Putamen (tissue), 1 donor: ENCODE measurements at places on chromosomes 3 and 15.
A peak's percentile ranks its signal among the peaks of the same experiment; 100 is the strongest.

DNA sequence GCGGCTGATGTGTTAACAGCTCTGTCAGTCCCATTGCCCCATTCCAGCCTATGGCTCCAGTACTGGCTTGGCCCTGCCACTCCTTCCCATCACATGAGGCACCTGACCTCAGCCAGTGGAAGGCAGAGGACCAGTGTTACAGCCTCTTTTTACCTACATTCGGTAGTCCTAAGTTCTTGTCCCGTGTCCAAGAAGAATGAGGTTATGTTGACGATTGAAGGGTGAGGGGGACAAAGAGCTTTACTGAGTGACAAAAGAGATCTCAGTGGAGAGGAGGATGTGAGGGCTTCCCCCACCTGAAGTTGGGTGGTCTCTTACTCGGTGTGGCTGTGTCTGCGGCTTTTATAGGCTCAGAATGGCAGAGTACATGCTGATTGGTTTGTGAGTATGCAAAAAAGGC is 7.3 kb upstream of the MPI start:
- DNase-seq = no peak

DNA sequence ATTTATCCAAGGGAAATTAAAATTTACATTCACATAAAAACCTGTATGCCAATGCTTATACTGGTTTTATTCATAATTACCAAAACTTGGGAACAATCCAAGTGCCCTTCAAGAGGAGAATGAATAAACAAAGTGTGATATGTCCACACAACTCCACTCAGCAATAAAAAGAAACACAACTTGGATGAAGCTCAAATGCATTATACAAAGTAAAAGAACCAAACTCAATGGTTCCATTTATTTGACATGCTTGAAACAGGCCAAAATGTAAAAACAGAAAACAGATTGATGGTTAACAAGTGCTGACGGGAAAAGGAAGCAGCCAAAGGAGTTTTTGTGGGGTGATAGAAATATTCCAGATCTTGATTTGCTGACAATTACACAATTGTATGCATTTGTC is 23.5 kb downstream of the OCA2 start:
- DNase-seq = no peak

GRCh38 chr15:40870716-40871115 is 3.3 kb downstream of the RHOV start:
- no peak for DNase-seq

- DNase-seq = peak; percentile 25
These were observed 407.4 kb downstream of the RSL24D1 start for GRCh38 chr15:54789376-54789775.

DNA sequence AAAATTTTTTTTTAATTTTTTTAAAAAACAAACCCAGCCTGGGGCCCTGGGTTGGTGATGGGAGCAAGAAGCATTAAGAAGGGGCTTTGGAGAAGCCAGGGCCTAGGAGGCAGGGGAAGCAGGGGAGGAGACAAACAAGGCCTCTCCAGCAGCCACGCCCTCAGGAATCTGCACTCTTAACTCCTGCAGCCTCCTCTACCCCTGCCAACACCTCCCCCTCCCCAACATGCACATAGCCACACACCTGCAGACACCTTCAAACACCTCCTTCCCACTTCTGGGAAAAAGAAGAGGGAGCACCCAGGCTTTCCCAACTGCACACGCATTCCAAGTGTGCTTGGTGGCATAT is 2.7 kb upstream of the DCAF1 start:
- DNase-seq = no peak

DNA sequence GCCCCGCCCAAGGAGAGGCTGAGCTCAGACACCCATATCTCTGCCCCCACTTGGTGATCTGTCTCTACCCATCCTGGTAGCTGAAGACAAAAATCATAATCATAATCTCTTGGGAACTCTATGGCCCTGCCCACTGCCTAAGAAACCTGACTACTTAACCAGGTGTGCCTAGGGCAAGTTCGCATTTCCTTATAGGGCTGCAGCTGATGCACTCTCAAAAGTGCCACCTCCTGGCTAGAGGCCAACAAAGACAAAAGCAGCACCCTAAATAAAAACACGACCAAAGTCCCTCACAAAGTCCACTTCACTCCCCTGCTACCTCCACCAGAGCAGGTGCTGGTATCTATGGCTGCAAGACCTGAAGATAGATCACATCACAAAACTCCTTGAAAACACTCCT is 250.4 kb upstream of the SLITRK3 start:
- no peak for DNase-seq

DNA sequence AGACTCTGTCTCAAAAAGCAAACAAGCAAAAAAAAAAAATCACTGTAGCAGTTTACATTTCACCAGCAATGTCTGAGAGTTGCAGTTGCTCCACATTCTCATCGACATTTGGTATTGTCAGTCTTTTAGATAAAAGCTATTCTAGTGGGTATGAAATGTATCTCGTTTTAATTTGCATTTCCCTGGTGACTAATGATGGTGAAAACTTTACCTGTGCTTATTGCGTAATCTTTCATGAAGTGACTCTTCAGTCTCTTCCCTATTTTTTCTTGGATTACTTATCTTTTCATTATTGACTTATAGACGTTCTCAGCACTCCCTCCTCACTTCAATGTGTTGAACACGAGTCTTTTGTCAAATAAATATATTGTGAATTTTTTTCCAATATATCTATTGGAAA is 37.2 kb upstream of the CLSTN2 start:
- no peak for DNase-seq

DNA sequence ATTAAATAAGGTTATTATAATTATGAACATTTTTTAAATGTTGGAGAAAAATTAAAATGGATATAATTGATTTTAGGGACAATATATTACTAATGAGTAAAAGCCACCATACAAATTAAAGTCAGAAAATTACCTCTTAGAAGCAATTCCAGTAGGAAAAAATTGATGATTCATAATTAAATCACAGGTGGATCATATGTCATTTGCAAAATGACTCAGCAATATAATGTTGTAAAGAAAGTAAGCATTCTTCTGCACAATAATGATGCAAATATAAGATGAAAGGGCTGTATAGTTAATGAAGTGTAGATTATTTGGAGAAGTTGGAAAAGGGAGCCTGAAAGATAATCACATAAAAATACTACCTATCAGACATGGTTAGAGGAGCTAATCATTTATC is 25.8 kb downstream of the ZPLD1 start:
- no peak for DNase-seq

DNA sequence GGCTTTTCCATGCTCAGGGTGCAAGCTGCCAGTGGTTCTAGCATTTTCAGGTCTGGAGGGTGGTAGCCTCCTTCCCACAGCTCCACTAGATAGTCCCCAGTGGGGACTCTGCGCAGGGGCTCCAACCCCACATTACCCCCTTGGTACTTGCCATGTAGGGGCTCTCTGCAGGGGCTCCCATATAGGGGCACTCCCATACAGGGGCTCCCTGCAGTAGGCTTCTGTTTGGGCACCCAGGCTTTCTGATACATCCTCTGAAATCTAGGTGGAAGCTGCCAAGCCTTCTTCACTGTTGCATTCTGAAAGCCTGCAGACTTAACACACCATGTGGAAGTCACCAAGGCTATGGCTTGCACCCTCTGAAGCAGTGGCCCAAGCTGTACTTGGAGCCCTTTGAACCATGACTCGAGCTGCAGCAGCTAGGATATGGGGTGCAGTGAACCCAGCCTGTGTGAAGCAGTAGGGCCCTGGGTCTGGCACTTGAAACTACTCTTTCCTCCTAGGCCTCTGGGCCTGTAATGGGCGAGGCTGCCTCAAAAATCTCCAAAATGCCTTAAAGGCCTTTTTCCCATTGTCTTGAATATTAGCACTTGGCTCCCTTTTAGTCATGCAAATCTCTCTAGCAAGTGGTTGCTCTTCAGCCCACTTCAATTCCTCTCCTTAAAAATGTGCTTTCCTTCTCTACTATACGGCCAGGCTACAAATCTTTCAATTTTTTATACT is 96.4 kb downstream of the TPRA1 start:
- DNase-seq = no peak

DNA sequence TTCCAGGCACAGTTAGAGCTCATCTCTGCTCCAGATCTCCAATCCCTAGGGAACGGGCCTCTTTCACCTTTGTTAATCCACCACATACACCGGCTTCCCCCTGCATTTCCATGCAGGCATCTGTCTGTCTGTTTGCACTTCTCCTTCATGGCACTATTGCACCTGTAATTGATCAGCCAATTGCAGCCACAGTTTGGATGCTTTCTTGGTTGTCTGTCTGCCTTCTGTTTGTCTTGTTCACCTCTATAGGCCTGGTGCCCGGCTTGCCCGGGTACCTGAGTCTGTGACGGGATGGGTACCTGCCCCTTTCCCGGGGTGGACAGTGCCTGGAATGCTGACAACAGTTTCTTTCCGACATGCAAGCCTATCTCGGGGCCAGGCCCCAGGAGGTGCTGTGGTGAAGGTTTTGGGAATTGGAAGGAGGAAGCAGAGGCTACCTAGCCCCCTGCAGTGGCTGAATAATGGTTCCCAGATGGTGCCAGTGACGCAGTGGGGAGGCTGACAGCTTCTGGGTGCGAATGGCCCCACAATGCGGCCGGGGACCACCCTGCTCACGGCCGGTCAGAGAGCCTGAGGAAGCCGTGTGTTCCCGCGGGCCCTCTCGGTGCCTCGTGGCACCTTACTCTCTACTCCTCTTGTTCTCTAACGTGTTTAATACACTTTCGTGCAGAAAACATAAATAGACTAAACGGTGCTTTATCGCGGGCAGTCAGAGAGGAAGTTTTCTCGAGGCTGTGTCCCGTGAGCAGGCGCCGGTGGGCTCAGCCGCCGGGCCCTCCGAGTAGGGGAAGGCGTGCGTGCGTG is 31.3 kb upstream of the RAB6B start:
- DNase-seq = no peak

- no peak for DNase-seq
These were observed 287.2 kb downstream of the CGGBP1 start for GRCh38 chr3:87771337-87772192.

- DNase-seq = no peak
These were observed 4.7 kb upstream of the OCA2 start for GRCh38 chr15:28103831-28104230.

- DNase-seq = no peak
These were observed 11.9 kb upstream of the SRP14 start for GRCh38 chr15:40050788-40051470.

DNA sequence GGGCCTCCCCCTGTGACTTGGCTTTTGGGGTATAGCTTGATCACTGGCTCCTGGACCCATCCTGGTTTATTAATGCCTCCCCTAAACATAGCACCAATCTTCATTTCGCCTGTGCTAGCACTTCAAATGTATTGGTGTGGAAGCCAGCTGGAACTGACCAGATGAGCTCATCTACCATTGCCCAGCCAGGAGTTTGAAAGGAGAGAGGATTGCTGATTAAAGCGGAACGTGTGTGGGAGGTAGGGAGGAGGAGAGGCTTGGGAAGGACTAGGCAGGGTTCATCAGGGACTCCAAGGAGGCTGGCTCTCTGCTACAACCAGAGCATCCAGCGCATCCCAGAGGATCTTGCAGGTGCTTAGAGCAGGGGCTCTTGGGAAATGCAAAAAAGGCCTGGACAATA is 34.4 kb upstream of the TLE3 start:
- DNase-seq = no peak

- no peak for DNase-seq
These were observed 329.0 kb downstream of the IGSF11 start for GRCh38 chr3:118705487-118706219.

DNA sequence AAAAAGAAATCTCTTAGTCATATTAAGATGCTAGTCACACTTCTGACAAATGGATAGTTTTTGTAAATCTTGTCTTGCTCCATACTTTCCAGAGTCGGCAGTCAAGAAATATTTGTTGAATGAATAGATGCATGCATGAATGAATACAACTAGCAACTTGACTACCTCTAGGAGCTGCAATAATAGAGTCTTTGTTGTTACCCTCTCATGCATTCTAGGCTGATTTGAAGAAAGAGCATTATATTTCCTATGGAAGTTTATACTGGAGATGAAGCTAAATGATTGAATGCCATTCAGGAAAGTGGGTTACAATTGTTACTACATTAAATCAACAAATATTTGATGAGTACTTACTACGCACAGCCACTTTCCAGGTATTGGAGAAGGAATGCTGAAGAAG is 18.1 kb upstream of the TRAT1 start:
- DNase-seq = no peak

- DNase-seq = no peak
These were observed 13.4 kb downstream of the MAPKAPK3 start for GRCh38 chr3:50630394-50630793.

GRCh38 chr3:123869165-123869564 is 15.0 kb downstream of the MYLK start:
- no peak for DNase-seq

DNA sequence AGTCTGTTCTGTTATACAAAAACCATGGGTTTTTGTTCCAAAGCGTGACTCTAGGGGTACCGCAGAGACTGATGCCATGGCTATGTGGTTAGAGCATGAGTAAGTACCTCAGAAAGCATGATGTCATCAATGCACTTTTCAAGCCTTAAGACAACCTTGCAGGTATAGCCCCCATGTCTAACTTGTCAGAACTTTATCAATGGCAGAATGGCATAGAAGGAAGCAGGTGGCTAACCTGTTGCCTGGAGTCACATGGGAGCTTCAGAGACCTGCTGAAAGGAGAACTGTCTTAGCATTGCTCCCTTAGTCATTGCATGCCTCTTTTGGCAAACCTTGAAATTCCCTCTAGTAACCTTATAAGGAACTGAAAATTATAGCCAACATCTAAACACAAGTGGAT is 52.5 kb downstream of the EOMES start:
- DNase-seq = no peak

DNA sequence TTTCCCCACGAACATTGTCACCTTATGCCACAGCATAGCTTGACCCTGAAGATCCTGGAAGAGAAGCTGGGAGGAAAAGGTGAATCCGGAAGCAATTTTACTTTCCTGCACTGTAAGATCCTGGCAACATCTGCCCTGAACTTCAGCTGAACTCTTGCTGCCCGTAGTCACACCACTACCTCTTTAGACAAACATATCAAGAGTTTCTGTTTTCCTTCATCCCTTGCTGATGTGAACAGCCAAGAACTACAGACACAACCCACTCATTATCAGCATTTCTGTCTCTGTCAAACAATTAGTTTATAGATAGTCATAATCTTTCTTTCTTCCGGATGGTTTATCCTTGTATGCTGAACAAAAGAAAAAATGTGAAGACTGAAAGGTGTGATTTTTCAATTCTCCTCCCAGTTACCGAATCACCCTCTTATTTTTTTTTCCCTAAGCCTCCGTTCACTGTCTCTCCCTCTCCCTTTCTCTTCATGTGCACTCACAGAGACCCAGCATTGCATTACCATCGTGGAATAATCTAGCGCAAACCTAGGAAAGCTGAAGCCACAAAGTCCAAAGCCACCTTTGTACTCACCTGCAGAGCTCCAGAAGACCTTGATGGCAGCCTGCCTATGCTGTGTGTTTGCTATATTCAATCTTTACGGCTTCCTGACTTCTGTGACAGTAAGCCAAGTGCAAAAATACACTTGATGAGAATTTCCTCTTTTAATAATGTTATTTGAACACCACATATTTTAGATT is 229.2 kb downstream of the CDIN1 start:
- no peak for DNase-seq
